Ammon's horn (tissue), 1 donor: ENCODE measurements at places on chromosomes 12 and 14.

- peak; percentile 59 for DNase-seq
Measured at GRCh38 chr12:121797937-121798786, 4.7 kb upstream of the RHOF start.

- no peak for DNase-seq
Measured at GRCh38 chr12:108097160-108097911, 31.8 kb upstream of the WSCD2 start.

DNA sequence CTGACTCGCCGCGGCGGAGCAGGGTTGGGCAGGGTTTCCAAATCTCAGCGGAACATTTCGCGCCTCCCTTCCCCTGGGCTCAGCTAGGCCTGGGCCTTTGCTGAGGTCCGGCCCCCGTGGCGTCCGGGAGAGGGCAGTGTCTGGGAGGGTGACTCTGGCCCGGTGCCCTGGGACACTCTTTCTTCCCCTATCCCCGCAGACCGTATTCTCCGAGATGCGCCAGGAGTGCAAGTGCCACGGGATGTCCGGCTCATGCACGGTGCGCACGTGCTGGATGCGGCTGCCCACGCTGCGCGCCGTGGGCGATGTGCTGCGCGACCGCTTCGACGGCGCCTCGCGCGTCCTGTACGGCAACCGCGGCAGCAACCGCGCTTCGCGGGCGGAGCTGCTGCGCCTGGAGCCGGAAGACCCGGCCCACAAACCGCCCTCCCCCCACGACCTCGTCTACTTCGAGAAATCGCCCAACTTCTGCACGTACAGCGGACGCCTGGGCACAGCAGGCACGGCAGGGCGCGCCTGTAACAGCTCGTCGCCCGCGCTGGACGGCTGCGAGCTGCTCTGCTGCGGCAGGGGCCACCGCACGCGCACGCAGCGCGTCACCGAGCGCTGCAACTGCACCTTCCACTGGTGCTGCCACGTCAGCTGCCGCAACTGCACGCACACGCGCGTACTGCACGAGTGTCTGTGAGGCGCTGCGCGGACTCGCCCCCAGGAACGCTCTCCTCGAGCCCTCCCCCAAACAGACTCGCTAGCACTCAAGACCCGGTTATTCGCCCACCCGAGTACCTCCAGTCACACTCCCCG lies 3.0 kb downstream of the WNT1 start:
- peak; percentile 54 for DNase-seq

DNA sequence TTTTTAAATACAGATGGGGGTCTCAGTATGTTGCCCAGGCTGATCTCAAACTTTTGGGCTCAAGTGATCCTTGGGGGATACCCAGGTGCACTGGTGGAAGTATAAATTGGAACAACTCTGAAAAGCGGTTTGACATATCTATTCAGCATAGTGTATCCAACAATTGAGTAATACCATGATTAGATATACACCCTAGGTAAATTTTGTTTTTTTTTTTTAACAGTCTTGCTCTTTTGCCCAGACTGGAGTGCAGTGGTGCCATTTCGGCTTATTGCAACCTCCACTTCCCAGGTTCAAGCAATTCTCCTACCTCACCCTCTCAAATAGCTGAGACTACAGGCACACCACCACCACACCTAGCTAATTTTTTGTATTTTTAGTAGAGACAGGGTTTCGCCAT lies 31.6 kb upstream of the SLC25A3 start:
- DNase-seq, result no peak

DNA sequence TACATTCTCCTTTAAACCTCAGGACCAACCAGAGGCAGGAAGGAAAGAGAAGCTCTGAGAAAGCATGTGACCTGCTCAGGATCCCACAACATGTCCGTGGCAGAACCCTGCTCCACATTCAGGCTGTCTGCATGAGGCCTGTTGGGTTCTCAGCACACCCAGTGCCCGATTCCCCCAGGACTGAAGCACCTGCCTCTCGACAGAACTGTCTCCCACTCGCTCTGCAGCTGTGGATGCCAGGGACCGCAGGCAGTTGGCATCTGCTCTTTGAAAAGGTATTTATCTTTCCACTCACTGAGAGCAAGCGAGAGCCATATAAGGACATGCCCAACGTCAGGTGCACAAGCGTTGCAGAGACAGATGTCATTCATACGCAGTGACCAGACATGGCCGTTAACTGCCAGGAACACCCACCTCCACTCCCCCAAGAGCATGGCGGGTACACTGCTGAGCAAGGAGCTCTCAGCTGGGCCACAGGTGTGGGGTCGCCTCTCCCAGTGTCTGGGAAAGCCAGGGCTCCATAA lies 18.9 kb downstream of the PITPNM2 start:
- DNase-seq, result no peak

DNA sequence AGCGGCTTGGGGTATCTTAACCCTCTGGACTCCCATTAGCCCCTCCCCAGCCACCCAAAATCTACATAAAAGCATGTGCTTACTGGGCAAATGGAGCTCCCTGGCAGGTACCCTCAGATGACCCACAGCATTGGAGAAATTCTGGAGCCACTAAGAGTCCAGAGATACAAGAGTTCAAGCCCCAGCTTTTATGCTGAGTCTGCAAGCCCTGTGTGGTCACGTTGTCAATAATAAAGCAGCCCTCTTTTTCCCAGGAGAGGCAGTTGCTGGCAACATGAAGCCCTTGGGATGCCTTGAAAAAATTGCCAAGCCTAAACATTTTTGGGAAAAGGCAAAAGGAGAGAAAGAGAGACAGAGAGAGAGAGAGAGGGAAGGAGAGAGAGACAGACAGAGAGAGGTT lies 83.4 kb downstream of the RBM19 start:
- DNase-seq, result no peak

DNA sequence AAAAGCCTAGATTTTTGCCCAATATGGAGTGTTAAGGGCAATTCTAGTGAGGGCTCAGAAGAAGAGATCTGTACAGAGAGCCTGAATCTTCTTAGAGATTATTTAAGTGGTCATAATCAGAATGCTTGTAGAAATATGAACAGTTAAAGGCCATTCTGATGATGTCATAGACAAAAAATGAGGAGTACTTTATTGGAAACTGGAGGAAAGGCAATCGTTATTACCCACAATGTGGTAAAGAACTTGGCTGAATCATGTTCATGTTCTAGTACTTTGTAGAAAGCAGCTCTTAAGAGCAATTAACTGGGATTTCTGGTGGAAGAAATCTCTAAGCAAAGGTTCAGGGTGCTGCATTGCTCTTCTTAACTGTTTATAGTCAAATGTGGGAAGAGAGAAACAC lies 36.4 kb upstream of the SYT10 start:
- no peak for DNase-seq
